ENCODE measurements at places on chromosomes 2 and 18.

- no peak for DNase-seq
Observed at GRCh38 chr18:38996056-38996455, 1430.5 kb upstream of the CELF4 start.

DNA sequence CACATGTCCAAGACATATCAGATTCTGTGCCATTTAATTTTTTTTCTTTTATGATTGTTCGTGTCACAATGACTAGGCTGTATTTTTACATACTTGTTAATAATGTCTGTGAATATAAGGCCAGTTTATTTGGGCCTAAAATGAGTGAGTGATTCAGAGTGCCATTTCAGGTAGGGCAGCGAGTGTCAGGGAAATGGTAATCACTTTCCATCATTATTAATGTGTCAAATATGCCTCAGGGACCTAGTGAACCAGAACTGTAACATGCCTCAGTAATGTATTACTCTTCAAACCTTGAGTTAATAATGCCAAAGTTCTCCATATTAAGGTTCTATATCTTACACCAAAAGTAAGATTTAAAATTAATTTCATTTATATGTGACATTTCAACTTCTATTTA lies 8.6 kb downstream of the FAM171B start:
- no peak for DNase-seq

DNA sequence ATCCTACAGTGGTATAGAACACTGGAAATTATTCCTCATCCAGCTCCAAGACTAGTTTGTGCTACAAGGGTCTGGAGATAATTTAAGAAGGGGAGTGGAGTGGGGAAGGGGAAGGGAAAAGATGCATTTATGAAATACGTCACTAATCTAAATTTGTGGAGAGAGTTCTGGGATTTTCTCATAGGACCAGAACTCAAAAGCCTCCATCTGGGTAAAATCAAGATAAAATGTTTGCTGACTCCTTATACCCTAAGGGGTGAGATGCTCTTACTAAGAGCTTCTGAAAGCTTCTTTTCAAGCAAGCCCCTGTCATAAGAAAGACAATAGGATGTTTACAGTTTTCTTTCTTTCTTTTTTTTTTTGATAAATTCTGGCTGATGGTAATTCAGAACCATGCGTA lies 88.5 kb upstream of the RBMS1 start:
- DNase-seq: no peak

GRCh38 chr2:222608081-222608480 lies 47.8 kb downstream of the FARSB start:
- DNase-seq: peak; percentile 50

- DNase-seq: no peak
Observed at GRCh38 chr2:9765611-9766531, 77.4 kb upstream of the TAF1B start.

GRCh38 chr2:71706121-71706520 lies 252.8 kb downstream of the DYSF start:
- no peak for DNase-seq

- DNase-seq: no peak
Observed at GRCh38 chr2:180599804-180600203, 380.6 kb upstream of the UBE2E3 start.

DNA sequence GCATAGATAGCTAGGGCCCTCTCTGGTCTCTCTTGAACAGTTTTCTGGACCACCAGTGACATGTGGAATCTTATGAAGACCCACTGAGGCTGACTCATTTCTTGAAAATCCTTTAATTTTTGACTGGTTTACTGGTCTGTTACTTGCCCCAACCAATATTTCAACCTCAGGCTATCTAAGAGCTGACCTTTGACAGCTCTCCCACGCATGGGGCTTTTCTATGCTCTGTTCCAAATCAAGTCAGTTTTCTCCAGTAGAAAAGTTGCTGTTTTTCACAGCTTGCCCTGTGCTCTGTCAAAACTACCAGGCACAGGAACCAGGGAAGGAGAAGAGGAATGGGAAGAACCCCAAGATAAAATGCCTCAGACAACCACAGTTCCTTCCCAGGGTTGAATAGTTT lies 46.0 kb upstream of the MTIF2 start:
- no peak for DNase-seq

DNA sequence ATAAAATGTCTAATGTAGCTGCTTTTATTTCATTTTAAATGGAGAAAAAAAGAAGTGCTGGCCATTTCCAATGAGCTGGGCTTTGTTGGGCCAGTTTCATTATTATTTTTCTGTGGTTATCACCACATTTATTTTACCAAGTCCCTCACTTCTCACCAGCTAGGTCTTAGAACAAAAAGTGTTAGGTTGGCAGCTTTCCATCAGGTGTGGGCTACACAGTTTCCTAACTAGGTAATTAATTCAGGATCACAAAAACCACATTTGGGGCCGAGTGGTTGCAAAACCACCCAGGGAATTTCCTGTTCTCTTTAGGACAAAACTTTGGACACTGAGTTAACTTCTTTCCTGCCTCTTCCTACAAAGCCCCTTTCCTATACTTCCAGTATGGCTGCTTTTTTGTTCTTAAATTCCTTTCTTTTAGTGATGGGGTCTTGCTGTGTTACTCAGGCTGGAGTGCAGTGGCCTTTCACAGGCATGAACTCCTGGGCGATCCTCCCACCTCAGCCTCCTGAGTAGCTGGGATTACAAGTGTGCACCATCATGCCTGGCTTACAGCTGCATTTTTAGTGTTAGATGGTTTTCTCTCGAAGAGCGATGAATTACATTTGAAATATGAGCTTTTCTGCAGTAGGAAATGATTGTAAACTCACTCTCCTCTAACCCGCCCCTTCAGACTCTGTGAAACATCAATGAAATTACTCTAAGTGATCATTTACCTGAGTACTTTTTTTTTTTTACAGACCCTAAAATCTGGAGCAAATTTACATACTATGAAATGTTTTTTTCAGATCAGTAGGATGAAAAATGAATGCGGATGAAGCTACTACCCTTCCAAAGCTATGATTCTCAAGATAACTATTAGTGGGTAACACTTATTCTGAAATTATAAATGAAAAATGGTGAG lies 2.6 kb upstream of the ZFP36L2 start:
- DNase-seq: no peak

- no peak for DNase-seq
Observed at GRCh38 chr2:31108561-31109286, 29.5 kb downstream of the GALNT14 start.

GRCh38 chr2:204583773-204584172 lies 38.5 kb downstream of the PARD3B start:
- DNase-seq: no peak

GRCh38 chr2:20129331-20130159 lies 78.1 kb upstream of the LAPTM4A start:
- no peak for DNase-seq

- DNase-seq: no peak
Observed at GRCh38 chr2:37637985-37638384, 33.5 kb downstream of the CDC42EP3 start.

GRCh38 chr2:223856584-223856983 lies 19.2 kb upstream of the AP1S3 start:
- DNase-seq: no peak

- no peak for DNase-seq
Observed at GRCh38 chr2:43642363-43642762, 5.3 kb downstream of the PLEKHH2 start.

Data from fibroblast of skin of left biceps (primary cell).